Germinal center (tissue), 1 donor: ENCODE measurements at places on chromosomes 16 and 17.

GRCh38 chr16:29676989-29677785 lies 1.8 kb upstream of the QPRT start:
- DNase-seq, result no peak

GRCh38 chr17:76920364-76921139 lies 52.3 kb downstream of the MGAT5B start:
- DNase-seq, result no peak

DNA sequence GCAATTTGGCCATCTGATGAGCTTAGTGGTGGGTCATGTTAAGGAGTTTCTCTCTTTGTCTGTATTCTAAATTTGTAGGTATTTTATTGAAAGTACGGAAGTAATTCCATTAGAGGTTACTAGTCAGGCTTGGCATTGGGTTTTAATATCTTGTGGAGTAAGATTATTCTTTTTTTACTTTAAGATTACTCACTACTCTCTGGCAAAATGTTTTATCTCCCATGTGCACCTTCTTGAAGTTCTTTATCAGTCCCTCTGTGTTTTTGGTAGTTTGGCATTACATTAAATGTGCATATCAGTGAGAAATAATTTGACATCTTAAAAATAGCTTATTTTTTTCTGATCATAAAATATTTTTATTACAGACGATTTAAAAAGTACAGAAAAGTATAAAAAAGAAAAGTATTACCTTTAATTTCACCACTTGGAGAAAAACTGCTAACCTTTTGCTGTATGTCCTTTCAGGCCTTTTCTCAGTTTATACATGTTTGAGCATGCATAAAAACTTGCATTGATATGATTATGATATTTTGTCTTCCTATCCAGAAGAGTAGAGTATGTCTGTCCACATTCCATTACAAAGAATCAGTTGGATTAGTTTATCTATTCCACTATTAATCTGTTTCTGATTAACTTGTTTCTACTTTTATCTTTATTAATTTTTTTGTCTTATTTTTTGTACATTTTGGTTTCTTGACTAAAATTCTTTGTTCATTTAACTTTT lies 198.3 kb downstream of the SPECC1 start:
- no peak for DNase-seq

GRCh38 chr17:3727041-3727440 lies 3.3 kb downstream of the HASPIN start:
- DNase-seq, result peak; percentile 29

DNA sequence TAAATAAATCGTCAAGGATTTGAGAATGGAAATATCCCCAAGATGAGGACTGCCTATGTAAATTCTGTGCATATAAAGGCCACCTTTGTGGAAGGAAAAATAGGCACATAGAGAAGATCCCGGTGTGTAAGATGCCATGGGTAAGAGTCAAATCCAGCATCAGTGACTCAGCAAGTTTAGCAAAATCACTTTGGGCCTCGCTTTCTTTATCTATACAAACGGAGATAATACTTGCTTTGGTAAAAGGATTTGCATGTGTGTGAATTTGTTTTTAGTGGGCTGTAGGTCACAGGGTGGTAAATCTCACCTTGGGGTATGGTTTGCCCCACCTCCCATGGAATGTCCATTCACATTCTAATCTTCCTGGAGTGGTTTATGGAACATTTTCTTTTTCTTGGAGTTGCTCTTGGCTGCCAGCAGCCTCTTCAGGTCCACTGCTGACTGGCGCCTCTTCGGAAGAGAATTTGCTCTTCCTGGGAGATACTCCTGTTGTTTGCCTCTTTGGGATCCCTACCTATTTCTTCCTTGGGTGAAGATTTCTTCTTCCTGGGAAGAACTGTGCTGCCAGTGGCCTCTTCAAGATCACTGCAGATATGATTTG lies 587.6 kb downstream of the CDH11 start:
- no peak for DNase-seq

GRCh38 chr16:65704866-65705265 lies 583.0 kb upstream of the CDH11 start:
- no peak for DNase-seq

DNA sequence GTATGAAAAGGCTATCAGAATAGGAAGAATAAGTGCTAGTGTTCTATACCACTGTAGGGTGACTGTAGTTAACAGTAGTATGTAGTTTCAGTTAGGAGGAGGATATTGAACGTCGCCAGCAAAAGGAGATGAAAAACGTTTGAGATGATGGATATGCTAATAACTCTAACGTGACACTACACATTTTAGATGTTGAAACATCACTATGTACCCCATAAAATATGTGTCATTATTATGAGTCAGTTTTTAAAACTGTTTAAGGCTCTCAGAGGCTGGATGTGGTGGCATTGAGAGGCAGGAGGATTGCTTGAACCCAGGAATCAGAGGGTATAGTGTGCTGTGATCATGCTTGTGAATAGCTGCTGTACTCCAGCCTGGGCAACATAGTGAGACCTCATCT lies 31.8 kb downstream of the UBN1 start:
- no peak for DNase-seq

GRCh38 chr16:57504491-57504890 lies 18.2 kb upstream of the DOK4 start:
- DNase-seq, result no peak

GRCh38 chr17:78497115-78497540 lies 80.1 kb downstream of the DNAH17 start:
- peak; percentile 64 for DNase-seq

DNA sequence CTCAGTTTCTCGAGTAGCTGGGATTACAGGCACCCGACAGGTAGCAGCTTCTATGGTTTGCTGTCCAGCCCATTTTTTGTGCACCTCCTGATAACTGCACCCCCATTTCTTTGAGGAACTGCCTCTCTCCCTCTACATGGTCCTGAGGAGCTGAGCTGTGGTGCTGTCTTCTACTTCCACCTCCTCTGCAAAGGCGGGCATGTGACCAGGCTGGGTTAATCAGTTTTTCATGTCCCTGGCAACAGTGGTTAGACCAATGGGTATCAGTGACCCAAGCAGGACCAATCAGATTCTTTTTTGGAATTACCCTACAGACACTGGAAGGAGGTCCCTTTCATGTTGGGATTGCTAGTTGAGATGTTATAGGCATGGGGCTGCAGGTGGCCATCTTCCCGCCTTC lies 41.3 kb downstream of the TBX21 start:
- DNase-seq, result no peak

DNA sequence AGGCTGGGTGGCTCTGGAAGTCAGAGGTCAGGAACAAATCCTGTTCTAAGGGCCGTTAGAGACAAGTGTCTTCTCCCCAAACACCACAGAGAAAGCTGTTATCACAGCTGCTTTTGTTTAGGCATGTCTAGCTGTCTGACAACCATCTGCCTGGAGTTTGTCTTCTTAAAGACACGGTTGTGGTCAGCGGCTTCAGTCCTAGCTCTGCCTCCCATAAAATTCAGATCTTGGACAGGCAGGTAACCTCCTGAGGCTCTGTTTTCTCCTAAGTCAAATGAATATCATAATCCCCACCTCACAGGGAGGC lies 2.3 kb upstream of the ITGA3 start:
- no peak for DNase-seq

GRCh38 chr17:33217891-33218290 lies 75.2 kb downstream of the ASIC2 start:
- no peak for DNase-seq

DNA sequence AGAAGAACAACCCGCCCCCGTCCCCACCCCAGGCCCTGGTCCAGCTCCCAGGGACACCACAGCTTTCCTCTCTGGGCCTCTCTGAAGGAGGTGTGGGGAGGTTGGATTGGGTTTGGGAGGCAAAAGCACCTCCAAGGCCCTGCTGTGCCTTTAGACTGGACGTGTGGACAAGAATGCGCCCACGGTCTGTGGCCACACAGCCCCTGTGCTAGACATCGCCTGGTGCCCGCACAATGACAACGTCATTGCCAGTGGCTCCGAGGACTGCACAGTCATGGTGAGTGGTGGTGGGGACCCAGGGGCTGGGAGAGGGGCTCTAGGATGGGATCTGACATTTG lies 3.0 kb downstream of the CORO1A start:
- no peak for DNase-seq

DNA sequence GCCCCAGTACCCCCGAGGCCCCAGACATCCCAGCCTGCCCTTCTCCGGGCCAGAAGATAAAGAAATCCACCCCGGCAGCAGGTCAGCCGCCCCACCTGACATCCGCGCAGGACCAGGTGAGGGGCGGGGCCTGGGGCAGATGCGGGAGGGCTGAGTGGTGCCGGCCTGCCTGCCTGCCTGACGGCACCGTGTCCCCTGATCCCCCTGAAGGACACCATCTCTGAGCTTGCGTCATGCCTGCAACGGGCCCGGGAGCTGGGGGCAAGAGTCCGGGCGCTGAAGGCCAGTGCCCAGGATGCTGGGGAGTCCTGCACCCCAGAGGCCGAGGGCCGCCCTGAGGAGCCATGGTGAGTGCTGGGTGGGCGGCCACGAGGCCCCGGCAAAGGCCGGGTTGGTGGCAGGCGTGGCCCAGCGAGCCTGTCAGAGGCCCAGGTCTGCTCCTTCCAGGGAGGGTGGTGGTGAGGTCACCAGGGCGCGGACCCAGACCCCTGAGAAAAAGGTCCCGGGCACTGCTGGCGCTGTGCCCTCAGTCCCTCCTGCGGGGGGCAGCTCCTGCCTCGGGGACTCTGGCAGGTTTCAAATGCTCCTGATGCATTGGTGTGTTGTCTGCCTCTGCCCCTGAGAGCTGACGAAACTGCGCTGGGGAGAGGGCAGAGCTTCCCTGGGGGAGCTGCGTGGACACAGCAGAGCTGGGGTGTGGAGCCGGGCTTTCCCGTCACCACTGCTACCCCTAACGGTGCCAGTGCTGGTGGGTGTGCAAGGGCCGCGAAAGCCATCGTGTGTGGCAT lies 1.2 kb downstream of the CDT1 start:
- DNase-seq, result peak; percentile 59

DNA sequence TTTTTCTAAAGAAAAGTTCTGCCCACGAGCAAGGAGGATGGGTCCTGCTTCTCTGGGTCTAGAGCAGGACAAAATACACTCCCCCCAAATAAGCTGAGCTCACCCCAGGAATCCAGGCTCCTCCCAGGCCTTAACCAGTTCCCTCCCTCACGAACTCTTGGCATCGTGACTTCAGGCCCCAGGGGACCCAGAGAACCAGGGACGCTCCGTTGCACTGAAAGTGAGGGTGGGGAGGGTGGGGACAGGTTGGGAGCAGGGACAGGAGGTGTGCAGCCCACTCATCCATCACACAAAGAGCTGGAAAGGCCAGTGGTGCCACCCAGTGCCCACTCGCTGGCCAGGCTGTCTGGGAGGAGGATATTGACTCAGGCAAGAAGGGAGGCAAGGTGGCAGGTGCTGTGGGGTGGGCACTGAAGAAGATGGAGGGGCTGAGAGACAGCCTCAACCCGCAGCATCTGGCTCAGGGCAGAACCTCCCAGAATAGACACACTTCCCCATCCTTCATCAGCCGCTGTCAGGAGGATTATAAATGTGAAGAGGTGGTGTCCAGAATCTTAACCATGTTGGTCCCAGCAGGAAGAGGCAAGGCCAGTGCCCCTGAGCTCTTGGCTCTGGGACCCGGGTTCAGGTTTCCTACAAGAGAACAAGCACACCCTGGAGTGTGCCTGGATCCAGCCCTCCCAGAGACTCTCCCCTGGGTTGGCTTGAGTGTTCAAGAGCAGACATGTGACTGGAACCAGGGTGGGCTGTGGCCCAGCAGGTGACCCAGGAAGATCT lies 67.9 kb upstream of the RPL38 start:
- no peak for DNase-seq

DNA sequence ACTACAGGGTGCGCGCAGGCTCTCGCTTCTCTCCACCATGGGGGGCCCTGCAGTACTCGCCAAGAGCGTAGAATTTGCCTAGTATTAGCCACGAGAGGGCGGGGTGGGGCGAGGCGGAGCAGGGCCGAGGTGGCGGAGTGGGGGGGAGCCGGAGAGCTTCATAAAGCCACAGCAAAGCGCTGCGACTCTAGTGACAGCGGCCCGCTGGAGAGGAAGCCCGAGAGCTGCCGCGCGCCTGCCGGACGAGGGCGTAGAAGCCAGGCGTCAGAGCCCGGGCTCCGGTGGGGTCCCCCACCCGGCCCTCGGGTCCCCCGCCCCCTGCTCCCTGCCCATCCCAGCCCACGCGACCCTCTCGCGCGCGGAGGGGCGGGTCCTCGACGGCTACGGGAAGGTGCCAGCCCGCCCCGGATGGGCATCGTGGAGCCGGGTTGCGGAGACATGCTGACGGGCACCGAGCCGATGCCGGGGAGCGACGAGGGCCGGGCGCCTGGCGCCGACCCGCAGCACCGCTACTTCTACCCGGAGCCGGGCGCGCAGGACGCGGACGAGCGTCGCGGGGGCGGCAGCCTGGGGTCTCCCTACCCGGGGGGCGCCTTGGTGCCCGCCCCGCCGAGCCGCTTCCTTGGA lies at the start of gene TBX21:
Gene TBX21, plus strand, starts transcription at position 190 of the 627 bp plus-strand sequence. Its CDS starts 219 bp downstream, at position 409.
- DNase-seq, result peak; percentile 90

GRCh38 chr17:44362459-44362948 lies 1.1 kb downstream of the FAM171A2 start:
- DNase-seq, result no peak

DNA sequence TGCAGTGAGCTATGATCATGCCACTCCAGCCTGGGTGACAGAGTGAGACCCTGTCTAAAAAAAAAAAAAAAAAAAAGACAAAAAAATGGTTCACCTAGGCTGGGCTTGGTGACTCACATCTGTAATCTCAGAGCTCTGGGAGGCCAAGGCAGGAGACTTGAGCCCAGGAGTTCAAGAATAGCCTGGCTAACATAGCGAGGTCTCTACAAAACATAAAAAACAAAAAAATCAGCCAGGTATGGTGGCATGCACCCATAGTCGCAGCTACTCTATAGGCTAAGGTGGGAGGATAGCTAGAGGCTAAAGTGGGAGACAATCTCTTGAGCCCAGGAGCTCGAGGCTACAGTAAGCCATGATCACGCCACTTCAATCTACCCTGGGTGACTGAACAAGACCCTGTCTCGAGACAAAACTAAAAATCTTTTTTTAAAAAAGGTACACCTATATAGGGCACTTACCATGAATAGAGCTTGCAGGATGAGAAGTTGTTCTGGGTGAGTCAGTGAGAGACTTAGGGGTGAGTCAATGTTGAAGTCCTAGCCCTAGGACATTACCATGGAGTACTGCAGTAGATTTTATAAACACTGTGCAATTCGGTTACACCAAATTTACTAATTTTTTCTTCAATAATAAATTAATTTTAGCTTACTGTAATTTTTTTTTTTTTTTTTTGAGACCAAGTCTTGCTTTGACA lies 19.0 kb downstream of the USP32 start:
- no peak for DNase-seq

GRCh38 chr16:76784530-76784929 lies 406.5 kb upstream of the MON1B start:
- DNase-seq, result no peak

GRCh38 chr16:81928975-81929374 lies 82.3 kb downstream of the SDR42E1 start:
- DNase-seq, result no peak
